ENCODE measurements at places on chromosomes 2 and 18.

DNA sequence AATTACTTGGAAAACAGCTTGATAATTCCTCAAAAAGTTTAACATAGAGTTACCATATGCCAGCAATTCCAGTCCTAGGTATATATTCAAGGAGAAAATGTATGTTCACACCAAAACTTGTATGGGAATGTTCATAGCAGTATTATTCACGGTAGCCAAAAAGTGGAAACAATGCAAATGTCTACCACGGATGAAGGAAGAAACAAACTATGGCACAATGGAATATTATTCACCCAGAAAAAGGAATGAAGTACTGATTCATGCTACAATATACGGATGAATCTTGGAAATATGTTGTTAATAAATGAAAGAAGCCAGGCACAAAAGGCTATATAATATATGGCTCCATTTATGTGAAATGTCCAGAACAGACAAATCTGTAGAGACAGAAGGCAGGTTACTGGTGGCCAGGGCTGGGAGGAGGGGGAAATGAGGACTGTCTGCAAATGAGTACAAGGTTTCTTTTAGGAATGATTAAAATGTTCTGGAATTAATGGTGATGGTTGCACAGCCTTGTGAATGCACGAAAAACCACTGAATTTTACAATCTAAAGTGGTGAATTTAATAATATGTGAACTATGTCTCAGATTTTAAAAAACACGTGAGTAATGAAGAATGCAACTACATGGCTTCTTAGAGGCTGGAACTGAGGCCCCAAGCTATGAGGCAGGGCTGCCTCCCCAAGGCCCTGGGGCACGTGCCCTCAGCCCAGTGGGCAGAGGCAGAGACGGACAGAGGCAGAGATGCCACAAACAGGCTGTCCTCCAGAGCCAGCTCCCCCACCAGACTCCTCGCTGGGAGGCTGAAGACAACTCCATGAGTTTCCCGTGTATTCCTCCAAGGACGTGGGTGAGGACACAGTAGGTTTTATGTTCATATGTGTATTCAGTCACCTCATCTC, 5.0 kb downstream of the LIMS2 start:
- no peak for DNase-seq
- no peak overlapping the region for H3K4me3 ChIP-seq
- no peaks in the 10 kb centered on the region for H3K36me3 ChIP-seq

DNA sequence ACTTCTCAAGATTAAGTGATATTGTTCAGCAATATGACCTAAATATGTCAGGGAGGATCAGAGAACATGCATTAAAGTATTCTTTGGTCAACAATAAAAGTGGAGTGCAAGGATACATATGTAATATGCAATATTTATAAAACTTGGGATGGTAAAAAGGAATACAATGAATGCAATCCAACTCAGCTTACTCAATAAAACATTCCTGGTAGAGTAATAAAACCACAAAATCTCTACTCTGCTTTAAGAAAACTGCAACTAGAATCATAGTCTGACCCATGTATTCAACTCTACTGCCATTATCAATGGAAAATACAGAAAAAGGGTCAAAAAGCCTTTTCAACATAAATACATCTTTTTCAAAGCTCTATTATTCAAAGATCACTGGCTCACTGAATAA, 11.6 kb downstream of the IRS1 start:
- no peak overlapping the region for H3K27ac ChIP-seq
- no peak for DNase-seq
- peaks cover 8% of the 10 kb centered on the region for H3K4me1 ChIP-seq
- no peak overlapping the region for H3K4me3 ChIP-seq

- no peaks in the 10 kb centered on the region for H3K27me3 ChIP-seq
- no peak overlapping the region for H3K27ac ChIP-seq
- H3K36me3 ChIP-seq = no peaks in the 10 kb centered on the region
- H3K4me3 ChIP-seq = no peak overlapping the region
- no peak for DNase-seq
Measured at GRCh38 chr18:69580107-69580506, 179.4 kb downstream of the DOK6 start.

- no peak overlapping the region for H3K4me3 ChIP-seq
- peak overlapping the region; percentile 58 for H3K27ac ChIP-seq
- no peak for DNase-seq
- H3K36me3 ChIP-seq = no peaks in the 10 kb centered on the region
- peaks cover 10% of the 10 kb centered on the region for H3K4me1 ChIP-seq
Measured at GRCh38 chr2:101330253-101330933, 21.9 kb upstream of the RNF149 start.

DNA sequence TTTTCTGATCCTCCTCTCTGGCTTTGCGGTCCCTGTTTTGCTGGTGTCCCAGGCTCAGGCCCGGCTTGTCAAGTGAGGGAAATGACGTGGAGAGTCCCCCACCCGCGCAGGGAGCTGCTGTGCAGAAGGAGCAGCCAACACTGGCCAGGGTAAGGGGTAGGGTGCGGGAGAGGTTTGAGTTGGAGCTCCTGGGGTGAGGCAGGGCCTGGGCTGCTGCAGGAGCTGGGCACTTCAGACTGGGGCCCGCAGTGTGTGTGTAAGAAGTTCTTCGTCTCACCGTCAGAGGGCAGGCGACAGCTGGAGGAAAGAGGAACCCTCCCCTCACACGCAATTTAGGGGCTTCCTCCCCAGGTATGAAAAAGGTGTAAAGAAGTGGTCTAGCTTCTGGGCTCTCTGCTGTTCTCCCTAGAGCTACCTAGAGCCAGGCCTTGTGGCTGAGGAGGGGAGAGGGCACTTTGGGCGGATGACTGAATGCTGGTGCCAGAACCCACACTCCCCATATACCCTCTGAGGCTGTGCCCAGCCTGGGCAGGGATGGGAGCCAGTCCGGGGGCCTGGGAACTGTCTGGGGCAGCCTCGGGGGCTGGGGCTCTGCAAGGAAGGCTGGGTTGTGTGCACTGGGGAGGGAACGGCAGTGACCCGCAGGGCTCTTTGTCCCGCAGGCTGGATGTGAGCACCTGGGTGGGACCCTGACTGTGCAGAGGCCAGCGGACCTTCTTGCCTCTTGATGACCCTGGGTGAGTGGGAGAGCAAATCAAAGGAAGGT, 11.8 kb downstream of the CELF4 start:
- no peak overlapping the region for H3K4me3 ChIP-seq
- H3K4me1 ChIP-seq = no peaks in the 10 kb centered on the region
- no peak overlapping the region for H3K27ac ChIP-seq

- H3K4me1 ChIP-seq = no peaks in the 10 kb centered on the region
- H3K4me3 ChIP-seq = no peak overlapping the region
- H3K36me3 ChIP-seq = no peaks in the 10 kb centered on the region
Measured at GRCh38 chr2:232142049-232142448, 180.5 kb downstream of the DIS3L2 start.

- H3K4me3 ChIP-seq = no peak overlapping the region
- H3K27ac ChIP-seq = no peak overlapping the region
- no peak for DNase-seq
- H3K4me1 ChIP-seq = no peaks in the 10 kb centered on the region
- H3K36me3 ChIP-seq = no peaks in the 10 kb centered on the region
- no peaks in the 10 kb centered on the region for H3K27me3 ChIP-seq
Measured at GRCh38 chr2:205783872-205784499, 101.7 kb downstream of the NRP2 start.

- H3K36me3 ChIP-seq = no peaks in the 10 kb centered on the region
- H3K27ac ChIP-seq = no peak overlapping the region
- peaks cover 2% of the 10 kb centered on the region for H3K4me1 ChIP-seq
- no peak overlapping the region for H3K4me3 ChIP-seq
Measured at GRCh38 chr18:11871501-11871900, 20.3 kb downstream of the CHMP1B start.

DNA sequence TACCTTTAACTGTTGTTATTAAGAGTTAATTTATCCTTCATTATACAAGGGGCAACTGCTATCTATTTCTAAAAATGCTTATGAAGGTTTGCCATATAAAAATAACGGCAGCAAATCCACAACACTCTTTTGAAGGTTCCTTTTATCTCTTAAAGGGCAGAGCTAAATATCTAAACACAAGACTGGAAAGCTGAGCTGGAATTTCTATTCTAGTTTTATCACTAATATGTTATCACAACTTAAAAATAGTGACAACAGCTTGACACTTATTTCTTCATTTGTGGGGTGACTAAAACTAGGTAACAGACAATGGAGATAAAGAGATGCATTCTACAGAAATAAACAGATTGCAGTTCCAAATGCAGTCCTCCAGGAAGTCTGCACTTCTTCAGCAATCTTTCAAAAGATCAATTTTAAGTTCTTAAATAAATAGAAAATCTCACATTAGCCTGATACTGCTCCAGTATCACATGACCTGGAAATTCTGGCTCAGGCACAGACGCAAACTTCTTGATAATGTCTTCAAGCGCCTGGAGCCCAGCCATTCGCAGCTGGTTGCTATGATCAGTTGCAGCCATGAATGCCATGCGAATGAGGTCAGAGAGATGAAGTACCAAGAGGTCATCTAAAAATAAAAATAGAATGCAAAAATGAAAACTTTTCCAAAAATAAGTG, 54.0 kb upstream of the STRN start:
- H3K4me3 ChIP-seq = no peak overlapping the region
- H3K27me3 ChIP-seq = no peaks in the 10 kb centered on the region
- H3K36me3 ChIP-seq = peaks cover 6% of the 10 kb centered on the region
- H3K4me1 ChIP-seq = peaks cover 3% of the 10 kb centered on the region
- DNase-seq = peak; percentile 3
- H3K27ac ChIP-seq = no peak overlapping the region

DNA sequence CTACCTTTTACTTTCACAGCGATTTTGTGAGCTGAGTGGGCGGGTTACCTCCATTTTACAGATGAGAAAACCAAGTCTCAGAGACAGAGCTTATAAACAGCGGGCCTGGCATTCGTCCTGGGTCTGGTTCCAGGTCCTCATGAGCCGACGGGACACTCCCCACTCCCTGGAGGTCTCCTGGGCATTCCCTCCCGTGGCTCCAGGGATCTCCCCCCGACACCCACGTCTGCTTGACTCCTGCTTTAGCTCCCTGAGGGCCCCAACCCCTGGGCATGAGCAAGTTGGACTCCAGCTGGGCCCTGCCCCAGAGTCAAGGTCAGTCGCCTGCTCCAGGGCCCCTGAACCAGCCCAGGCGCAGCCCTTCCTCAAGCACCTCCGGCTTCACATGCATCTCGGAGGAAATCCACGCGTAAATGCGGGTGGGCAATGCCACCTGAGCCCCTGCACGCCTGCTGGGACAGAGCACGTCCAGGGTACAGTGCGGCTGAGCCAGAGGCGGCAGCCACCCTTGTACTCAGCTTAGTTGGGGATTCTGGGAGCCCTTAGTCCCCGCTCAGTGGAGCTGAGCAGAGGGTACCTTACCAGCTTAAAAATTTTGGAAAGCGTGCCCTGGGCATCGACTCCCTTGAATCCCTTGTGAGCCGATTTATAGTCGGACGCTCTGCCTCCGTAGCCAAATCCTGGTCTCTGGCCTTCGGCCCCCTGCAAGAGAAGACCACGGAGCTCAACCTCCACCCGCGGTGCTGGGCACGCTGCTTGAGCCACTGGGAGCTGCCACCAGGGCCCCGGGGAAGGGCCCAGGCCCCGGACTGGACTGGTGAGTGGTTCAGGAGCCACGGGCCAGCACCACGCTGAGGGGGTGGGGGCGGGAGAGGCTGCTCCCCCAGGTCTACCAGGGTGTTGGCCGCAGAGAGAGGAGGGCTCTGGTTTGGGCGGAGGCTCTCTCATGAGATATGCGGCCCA, 148.1 kb downstream of the MBP start:
- DNase-seq = no peak
- H3K27me3 ChIP-seq = no peaks in the 10 kb centered on the region
- no peak overlapping the region for H3K4me3 ChIP-seq

DNA sequence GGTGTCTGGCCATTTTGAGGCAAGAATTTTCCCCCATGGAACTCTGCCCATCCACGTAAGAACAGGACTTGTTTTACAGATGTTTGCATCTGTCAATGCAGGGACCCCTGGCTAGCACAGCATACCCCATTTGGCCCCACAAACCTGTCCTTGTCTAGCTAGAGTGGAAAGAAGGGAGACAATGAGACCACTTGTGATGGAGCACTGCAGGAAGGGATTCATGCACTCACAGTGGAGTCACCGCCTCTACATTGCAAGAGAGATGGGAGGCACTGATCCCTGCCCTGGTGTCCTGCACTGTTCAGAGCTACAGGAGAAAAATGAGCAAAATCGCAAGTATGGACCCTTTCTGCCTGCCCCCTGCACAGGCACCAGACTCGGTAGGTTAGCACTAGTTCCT, 32.5 kb downstream of the NPAS2 start:
- no peaks in the 10 kb centered on the region for H3K4me1 ChIP-seq
- H3K4me3 ChIP-seq = no peak overlapping the region
- H3K36me3 ChIP-seq = no peaks in the 10 kb centered on the region
- H3K27ac ChIP-seq = no peak overlapping the region
- no peak for DNase-seq

All from trophoblast cell (in vitro differentiated cells and primary cell).